ENCODE measurements at places on chromosomes 1 and 21. TPM values are rescaled to one million over a fixed set of nuclear protein-coding genes. Genes with fewer than 3 reads are reported as not detected.

- peak overlapping the region; percentile 75 for H3K4me3 ChIP-seq
- H3K36me3 ChIP-seq = peaks cover 15% of the 10 kb centered on the region
- peak; percentile 93 for DNase-seq
- no peak overlapping the region for H3K27ac ChIP-seq
- H3K27me3 ChIP-seq = peaks cover 8% of the 10 kb centered on the region
Measured at GRCh38 chr1:41516168-41517061, 31.9 kb upstream of the EDN2 start.

DNA sequence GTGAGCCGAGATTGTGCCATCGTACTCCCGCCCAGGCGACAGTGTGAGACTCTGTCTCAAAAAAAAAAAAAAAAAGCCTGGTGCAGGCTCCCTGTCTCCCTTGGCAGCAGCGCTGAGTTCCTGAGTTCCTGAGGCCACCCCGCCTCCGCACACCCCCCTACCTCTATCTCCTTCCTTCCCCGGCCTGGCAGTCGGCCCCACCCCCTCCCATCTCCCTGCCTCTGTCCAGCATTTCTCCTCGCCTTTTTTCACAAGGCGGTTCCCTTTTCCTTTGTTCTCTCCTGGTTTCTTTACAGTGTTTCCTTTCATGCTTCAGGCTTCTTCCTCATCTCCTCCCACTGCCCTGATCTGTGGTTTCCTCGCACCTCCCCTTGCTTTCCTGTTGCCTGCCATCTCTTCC is 2.7 kb downstream of the RORC start:
- H3K27ac ChIP-seq = peak overlapping the region; percentile 13
- no peak for DNase-seq
- H3K27me3 ChIP-seq = peaks cover 17% of the 10 kb centered on the region

GRCh38 chr21:30838536-30838935 is 9.0 kb upstream of the KRTAP7-1 start:
- no peak overlapping the region for H3K27ac ChIP-seq
- no peak overlapping the region for H3K4me3 ChIP-seq
- no peak for DNase-seq
- H3K27me3 ChIP-seq = no peaks in the 10 kb centered on the region

GRCh38 chr1:234108921-234109320 is 204.4 kb downstream of the SLC35F3 start:
- H3K27ac ChIP-seq = no peak overlapping the region
- no peak overlapping the region for H3K4me3 ChIP-seq
- H3K27me3 ChIP-seq = no peaks in the 10 kb centered on the region
- no peak for DNase-seq

Gene TRMT13
- total RNA-seq = 11.4 TPM

Gene OPTC
- total RNA-seq = not detected

Gene LCE2C
- total RNA-seq = not detected

DNA sequence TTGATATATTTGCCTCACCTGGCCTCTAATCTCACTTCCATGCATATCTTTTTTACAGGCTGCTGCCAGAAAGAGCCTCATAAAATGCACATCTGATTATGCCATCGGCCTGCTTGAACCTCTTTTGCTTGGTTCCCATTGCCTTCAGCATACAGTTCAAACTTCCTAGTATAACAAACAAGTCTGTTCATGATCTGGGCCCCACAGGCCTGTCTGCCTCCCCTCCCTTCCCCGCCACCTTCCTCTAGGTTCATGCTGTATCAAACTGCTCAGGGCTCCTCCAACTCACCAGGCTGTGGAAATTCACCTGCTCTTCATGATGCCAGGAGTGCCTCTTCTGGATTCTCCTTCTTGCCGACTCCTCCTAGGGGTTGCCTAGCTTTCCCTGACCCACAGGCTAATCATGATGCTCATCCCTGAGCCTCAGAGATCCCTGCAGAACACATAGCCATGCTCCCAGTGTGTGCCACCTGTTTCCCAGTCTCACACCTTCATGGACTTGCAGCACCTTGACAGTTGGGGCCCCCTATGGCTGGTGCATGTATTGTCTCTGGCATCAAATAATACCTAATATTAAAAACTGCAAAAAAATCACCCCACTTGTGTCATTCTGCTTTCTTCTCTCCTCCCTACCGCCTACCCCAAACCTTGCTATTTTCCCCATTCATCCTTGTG is 33.7 kb upstream of the CD2 start:
- no peak overlapping the region for H3K27ac ChIP-seq
- no peaks in the 10 kb centered on the region for H3K4me1 ChIP-seq
- peaks cover 3% of the 10 kb centered on the region for H3K27me3 ChIP-seq
- peaks cover 4% of the 10 kb centered on the region for H3K36me3 ChIP-seq

DNA sequence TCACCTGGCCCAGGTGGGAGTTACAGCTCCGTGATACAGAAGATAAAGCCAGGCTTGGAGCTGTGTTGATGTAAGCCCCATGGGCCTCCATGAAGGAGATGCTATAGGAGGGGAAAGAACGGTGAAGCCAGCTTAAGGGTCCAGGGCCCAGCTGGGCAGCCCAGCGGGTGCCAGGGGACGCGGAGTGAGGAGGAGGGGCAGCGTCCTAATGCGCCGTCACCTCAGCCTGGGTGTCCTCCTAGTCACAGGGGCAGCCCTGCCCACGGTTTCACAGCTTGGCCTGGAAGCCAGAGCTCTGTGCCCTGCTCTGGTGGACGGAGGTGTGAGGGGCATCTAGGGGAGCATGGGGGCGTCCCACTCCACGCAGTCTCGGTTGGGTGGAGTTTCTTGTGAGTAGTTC is 52.7 kb upstream of the TTC34 start:
- DNase-seq = no peak
- no peaks in the 10 kb centered on the region for H3K4me1 ChIP-seq
- no peak overlapping the region for H3K4me3 ChIP-seq
- H3K27me3 ChIP-seq = peaks cover 9% of the 10 kb centered on the region

- H3K4me1 ChIP-seq = no peaks in the 10 kb centered on the region
- no peak for DNase-seq
- H3K4me3 ChIP-seq = no peak overlapping the region
- no peak overlapping the region for H3K27ac ChIP-seq
Measured at GRCh38 chr1:43441166-43441893, 12.4 kb downstream of the HYI start.

GRCh38 chr1:22736501-22737080 is 26.0 kb downstream of the EPHB2 start:
- no peaks in the 10 kb centered on the region for H3K27me3 ChIP-seq
- no peaks in the 10 kb centered on the region for H3K36me3 ChIP-seq
- no peak overlapping the region for H3K27ac ChIP-seq
- no peak overlapping the region for H3K4me3 ChIP-seq
- no peak for DNase-seq

- no peaks in the 10 kb centered on the region for H3K27me3 ChIP-seq
- no peaks in the 10 kb centered on the region for H3K36me3 ChIP-seq
- no peaks in the 10 kb centered on the region for H3K4me1 ChIP-seq
- H3K4me3 ChIP-seq = no peak overlapping the region
- no peak for DNase-seq
- H3K27ac ChIP-seq = no peak overlapping the region
Measured at GRCh38 chr1:184890539-184890973, 83.8 kb downstream of the NIBAN1 start.

- H3K36me3 ChIP-seq = no peaks in the 10 kb centered on the region
- H3K4me1 ChIP-seq = no peaks in the 10 kb centered on the region
- H3K27ac ChIP-seq = no peak overlapping the region
Measured at GRCh38 chr21:14567331-14568279, 21.5 kb upstream of the SAMSN1 start.

- H3K36me3 ChIP-seq = no peaks in the 10 kb centered on the region
- H3K27me3 ChIP-seq = no peaks in the 10 kb centered on the region
- no peaks in the 10 kb centered on the region for H3K4me1 ChIP-seq
- H3K4me3 ChIP-seq = no peak overlapping the region
Measured at GRCh38 chr21:15121097-15121654, 56.4 kb upstream of the NRIP1 start.

DNA sequence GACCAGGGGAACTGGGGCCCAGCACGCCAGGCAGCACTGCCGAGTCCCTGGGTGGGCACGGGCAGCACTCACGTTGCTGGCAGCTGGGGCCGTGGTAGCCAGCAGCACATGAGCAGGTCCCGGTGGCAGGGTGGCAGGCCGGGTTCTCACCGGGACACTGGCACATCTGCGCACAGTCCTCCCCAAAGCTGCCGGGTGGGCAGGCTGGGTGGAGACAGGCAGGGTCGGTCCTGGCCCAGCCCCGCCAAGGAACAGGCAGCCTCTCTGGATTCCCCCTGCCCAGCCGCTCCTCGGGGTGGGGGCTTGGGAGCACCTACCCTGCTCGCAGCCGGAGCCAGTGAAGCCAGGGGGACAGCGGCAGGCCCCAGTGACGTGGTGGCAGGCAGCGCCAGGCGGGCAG is 42.5 kb downstream of the ARHGEF16 start:
- no peaks in the 10 kb centered on the region for H3K36me3 ChIP-seq
- H3K4me3 ChIP-seq = no peak overlapping the region
- DNase-seq = no peak
- H3K27me3 ChIP-seq = no peaks in the 10 kb centered on the region

GRCh38 chr1:180969434-180969833 is 53.2 kb downstream of the STX6 start:
- H3K27ac ChIP-seq = no peak overlapping the region
- H3K4me1 ChIP-seq = peaks cover 21% of the 10 kb centered on the region
- no peak for DNase-seq
- H3K36me3 ChIP-seq = peaks cover 5% of the 10 kb centered on the region
- H3K4me3 ChIP-seq = no peak overlapping the region
- H3K27me3 ChIP-seq = peaks cover 1% of the 10 kb centered on the region

GRCh38 chr1:51518033-51518585 is 957 bp downstream of the EPS15 start:
- peaks cover 21% of the 10 kb centered on the region for H3K4me1 ChIP-seq
- DNase-seq = peak; percentile 27
- H3K27ac ChIP-seq = peak overlapping the region; percentile 13
- H3K36me3 ChIP-seq = peaks cover 7% of the 10 kb centered on the region
- peak overlapping the region; percentile 95 for H3K4me3 ChIP-seq

DNA sequence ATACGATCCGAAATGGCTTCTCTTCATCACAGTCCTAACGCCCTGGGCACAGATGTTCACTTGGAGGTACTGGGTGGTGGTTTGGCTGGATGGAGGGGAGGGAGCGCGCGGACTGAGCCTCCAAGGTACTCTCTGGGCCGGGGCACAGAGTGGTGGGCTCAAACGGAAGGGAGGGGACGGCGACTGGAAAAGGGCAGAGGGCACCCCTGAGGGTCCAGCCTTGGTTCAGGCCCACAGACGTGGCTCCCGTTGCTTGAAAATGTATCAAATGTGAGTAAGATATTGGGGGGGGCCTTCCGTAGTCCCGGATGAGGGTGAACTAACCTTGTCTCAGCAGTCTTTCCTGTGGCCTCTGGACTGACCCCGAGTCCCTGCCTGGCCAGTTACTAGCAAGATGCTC is 463 bp downstream of the IL12RB2 start:
- no peak for DNase-seq
- no peaks in the 10 kb centered on the region for H3K27me3 ChIP-seq
- H3K4me3 ChIP-seq = peak overlapping the region; percentile 83
- H3K4me1 ChIP-seq = no peaks in the 10 kb centered on the region

Gene CGN
- 2.0 TPM for total RNA-seq

DNA sequence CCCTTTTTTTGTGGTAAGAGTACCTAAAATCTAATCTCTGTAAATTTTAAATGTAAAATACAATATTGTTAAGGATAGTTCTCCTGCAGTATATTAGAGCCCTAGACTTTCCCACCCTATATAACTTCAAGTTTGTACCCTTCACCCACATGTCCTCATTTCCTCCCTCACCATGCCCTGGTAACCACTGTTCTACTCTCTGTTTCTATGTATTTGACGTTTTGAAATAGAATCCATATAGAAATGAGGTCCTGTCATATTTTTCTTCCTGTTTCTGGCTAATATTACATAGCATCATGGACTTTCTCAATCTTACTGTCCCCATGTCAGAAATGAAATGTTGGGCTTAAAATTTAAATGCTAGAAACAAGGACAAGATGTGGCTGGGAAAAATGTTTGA is 24.8 kb downstream of the GBP7 start:
- H3K4me1 ChIP-seq = peaks cover 9% of the 10 kb centered on the region
- no peak overlapping the region for H3K4me3 ChIP-seq
- H3K27ac ChIP-seq = no peak overlapping the region
- peaks cover 2% of the 10 kb centered on the region for H3K27me3 ChIP-seq

Gene LCK
- total RNA-seq = 0.37 TPM

GRCh38 chr1:206802401-206802800 is 30.1 kb upstream of the IL10 start:
- DNase-seq = no peak
- H3K4me1 ChIP-seq = no peaks in the 10 kb centered on the region
- no peak overlapping the region for H3K4me3 ChIP-seq
- H3K36me3 ChIP-seq = no peaks in the 10 kb centered on the region
- no peaks in the 10 kb centered on the region for H3K27me3 ChIP-seq
- no peak overlapping the region for H3K27ac ChIP-seq

Gene C1orf226
- total RNA-seq = 12.3 TPM

Gene PTPRC
- not detected for total RNA-seq

GRCh38 chr1:95276429-95276828 is 42.4 kb downstream of the RWDD3 start:
- DNase-seq = no peak
- no peaks in the 10 kb centered on the region for H3K36me3 ChIP-seq
- peaks cover 7% of the 10 kb centered on the region for H3K4me1 ChIP-seq
- no peaks in the 10 kb centered on the region for H3K27me3 ChIP-seq
- no peak overlapping the region for H3K27ac ChIP-seq
- no peak overlapping the region for H3K4me3 ChIP-seq

DNA sequence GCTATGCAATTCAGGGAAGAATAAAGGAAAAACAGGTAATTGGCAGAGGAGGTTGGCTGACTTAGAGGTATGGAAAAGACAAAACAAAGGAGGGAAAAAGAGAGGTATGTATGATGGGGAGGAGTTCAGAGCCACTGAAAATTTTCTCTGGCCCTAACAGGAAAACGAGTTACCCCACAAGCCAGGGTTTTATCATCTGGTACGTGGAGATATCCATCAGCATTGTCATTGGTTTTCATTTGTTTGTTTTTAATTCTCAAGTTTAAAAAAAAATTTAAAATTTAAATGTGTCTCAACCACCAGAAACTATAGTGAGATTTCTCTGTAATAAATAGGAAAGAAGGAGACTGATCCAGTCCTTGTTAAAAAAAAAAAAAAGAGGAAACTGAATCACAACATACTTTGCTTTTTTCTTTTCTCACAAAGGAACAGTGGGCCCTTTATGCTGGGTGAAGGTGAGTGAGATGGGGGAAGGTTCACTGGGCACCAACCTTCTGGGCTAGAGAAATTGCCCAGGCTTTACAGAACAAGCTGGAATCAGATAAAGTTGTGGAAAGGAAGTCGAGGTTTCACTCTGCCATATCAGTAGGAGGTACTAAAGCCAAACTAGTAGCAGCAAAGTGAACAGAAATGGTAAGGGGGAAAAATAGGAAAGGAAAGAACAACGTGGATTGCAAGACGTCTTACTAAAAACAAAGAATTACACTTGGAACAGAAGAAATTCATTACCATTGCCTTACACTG is 2.7 kb downstream of the IFNAR2 start:
- H3K27ac ChIP-seq = no peak overlapping the region
- peaks cover 5% of the 10 kb centered on the region for H3K4me1 ChIP-seq
- no peak overlapping the region for H3K4me3 ChIP-seq
- no peak for DNase-seq
- peaks cover 7% of the 10 kb centered on the region for H3K27me3 ChIP-seq

DNA sequence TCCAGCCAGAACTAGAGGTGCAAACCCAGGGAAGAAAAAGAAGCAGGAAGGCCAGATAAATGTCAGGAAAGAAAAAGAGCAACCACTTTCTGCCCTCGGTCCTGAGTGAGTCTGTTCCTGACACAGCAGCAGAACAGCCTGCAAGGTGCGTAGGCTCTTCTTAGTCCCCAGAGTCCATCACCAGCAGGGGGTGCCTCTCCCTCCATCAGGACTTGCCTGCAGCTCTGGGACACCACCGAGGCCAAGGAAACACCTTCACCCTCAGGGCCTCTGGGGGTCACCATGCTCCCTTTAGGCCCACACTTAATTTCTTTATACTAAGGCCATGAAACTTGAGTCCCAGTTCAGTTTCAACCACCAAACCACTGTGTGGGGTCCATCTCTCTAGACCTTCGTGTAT is 43.7 kb upstream of the NFASC start:
- no peak overlapping the region for H3K4me3 ChIP-seq
- peaks cover 34% of the 10 kb centered on the region for H3K4me1 ChIP-seq
- no peaks in the 10 kb centered on the region for H3K36me3 ChIP-seq
- no peak overlapping the region for H3K27ac ChIP-seq

All from glutamatergic neuron (in vitro differentiated cells).